ENCODE measurements at places on chromosomes 11 and 22.

GRCh38 chr22:25353516-25354445, 134.3 kb downstream of the CRYBB2 start:
- no peak for DNase-seq

DNA sequence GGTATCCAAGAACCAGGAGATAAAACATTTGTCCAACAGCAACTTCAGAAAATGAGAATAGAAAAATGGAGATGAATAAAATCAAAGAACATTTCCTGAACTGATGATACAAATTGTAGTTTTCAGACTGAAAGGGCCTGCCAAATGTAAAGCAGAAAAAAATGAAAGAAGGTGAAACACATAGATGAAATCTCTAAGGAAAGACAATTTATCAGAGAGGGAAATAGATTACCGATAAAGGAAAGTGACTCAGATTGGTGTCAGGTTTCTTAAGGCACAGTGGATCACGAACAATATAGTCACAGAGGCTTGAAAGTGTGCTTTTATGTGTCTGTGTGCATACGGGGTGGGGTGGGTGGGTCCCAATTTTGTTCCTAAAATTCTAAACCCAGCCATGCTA, 4.1 kb upstream of the STT3A start:
- no peak for DNase-seq

DNA sequence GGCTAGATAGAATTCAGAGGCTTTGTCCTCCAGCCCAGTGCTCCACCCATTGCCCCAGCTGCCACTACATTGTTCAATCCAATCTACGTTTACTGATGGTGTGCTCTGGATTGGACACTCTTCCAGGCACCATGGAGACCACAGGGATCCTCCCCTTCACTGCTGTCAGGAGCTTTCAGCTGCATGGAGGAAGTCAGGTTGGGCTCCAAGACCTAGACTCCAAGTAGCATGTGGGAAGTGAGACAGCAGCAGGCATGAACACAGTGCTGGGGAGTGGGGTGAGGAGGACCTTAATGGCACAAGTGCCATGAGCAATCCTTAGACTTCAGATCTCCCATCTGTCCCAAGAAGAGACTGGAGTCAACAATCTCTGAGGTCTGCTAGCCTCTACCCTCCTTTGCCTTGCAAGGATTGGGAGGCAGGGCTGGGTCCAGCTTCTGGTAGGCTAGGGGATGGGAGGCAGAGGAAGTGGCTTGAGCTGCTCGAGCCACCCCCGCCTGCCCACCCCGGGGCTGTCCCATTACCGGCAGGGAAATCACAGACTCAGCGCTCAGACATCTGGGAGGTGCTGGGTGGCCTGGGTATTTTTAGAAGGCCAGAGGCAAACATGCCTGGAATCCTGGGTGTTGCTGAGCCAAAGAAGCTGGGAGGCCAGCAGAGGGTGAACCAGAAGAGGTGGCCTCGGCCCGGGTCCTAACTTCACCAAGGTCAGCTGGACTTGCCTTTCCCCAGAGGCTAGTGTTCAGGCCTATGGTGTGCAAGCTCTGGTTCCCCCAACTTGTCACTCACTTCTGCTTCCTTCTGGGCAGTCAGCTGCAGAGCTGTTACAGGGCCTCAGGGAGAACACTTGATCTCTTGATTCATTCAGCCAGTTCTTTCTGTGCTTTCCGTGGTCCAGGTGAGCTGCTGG, 15.2 kb upstream of the FCHSD2 start:
- DNase-seq = no peak

GRCh38 chr11:130692220-130692619, 224.1 kb downstream of the SNX19 start:
- no peak for DNase-seq

- DNase-seq = no peak
These were observed 539.1 kb downstream of the FAM181B start for GRCh38 chr11:82194521-82194920.

- DNase-seq = no peak
These were observed 8.0 kb upstream of the FXYD2 start for GRCh38 chr11:117832511-117832910.

- no peak for DNase-seq
These were observed 13.8 kb downstream of the MMP20 start for GRCh38 chr11:102611291-102611690.

DNA sequence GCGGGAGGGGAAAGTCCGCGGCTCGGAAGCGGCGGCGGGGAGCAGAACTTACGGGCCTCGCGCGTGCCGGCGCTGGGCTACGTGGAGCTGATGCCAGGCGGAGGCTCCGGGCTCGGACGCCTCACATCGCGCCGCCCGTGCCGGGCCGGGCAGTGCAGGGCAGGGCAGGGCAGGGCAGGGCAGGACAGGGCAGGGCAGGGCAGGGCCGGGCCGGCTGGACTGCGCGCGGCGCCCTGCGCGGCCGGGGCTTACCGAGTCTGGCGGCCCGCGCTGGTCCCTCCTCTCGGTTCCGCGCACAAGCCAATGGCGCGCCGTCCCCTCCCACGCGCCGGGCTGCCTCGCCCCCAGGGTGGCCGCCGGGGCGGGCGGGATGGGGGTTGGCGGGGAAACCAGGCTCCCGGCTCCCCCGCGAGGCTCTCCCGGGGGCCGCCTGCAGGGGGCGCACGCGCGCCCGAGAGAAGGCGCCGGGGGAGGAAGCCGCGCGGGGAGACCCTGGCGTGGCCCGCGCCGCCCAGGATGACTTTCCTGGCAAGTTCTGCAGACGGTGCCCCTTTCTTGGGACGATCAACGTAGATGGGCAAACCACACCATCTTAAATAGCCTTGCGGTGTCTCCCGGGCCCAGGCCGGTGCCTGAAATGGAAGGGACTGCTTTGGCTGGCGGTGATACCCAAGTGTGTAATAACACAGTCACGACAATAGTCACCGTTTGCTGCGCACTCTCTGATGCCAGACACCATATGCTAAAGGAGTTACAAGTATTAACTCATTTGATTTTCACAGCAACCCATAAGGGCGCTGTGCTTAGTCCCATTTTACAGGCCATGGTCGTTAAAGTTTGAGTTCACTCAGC, at the start of gene TP53I11:
Gene TP53I11 (minus strand): TSS at position 259 of the 852 bp plus-strand sequence. CDS start 12,548 bp downstream, outside the sequence.
- DNase-seq = peak; percentile 80

DNA sequence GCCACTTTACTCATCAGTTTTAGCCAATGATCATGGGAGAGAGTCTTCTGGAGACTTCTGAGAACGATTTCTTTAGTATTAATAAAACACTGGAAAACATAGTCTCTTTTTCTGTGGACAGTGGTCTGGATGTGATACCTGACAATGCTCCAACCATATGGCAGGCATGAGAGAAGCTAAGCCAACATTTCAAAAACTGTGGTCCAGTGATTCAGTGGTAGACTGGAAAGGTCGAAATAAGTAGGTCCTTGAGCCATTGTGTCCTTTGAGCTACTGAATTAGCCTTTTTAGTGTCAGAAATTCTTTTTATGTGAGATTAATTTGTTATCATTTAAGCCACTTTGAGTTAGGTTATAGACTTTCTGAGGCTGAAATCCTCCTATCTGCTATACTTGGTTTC, 197.7 kb upstream of the CTSC start:
- no peak for DNase-seq

DNA sequence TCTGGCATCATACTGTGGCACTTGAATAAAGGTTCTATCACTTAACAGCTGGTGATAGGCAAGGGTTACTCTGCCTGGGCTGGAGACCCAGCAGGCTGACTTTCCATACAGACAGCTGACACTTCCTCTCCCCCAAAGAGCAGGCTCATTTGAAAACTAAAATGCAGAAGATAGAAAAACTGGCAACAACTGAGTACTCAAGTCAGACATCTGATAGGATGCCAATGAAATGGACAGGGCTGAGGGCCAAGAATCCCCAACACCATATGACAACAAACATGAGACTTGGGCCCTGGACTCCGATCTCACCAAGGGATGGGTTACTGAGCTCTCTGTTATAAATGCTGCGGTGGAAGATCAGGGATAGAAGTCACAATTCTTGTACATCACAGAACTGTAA, 237.2 kb downstream of the LRRC4C start:
- DNase-seq = no peak

GRCh38 chr11:76860539-76861475, at the start of gene ACER3:
Gene ACER3, plus strand, starts transcription at chr11:76860918. Its CDS starts 59 bp downstream, at chr11:76860977.
- DNase-seq = peak; percentile 58

DNA sequence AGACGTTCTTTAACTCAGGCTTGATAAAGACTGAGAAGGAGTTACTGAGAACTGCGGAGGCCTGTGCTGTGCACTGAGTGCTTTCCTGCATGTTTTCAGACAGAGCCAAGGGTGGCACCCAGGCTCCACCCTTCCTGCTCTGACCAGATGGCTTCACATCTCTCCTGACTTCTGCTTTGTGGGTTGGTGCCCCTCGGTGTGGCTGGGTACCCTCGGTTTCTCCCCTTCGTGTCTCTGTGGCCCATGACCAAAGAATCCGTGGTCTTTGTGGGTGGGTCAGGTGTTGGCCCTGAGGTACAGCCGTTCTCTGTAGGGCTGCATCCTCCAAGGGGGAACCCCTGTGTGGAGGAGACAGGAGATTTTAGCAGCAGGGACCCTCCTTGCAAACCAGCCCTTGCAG, 34.3 kb downstream of the GRIK4 start:
- DNase-seq = no peak

DNA sequence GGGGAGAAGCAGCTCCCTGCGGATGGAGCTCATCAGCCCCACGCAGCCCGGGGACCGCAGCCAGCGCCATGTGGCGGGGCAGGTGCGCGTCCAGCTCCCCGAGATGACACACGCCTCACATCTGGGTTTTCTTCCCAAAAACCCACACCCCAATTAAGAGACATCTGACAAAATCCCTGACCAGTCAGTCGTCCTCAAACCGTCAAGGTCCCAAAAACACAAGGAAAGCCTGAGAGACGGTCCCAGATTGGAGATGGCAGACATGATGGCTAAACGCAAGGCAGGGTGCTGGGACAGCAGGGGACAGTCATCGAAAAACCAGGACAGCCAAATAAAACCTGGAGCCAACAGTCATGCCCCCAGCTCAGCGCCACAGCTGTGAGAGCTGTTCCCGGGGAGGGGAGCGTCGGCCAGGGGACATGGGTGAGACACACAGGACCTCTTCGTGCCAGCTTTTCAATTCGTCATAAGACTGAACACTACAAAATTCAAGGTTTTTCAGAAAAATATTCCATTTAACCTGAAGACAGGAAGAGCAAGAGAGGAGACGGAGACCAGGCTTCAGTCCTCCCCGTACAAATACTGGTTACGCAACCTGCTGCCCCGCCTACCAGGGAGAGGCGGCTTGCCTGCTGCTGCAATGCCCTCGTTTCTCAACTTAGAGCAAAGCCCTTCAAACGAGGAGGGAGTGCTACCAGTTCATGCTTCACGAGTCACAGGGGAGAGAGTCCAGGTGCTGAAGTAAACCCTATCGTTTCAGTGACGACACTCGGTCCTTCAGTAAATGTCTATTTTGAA, 10.5 kb downstream of the TOLLIP start:
- no peak for DNase-seq

GRCh38 chr11:45216901-45217300, 69.2 kb downstream of the SYT13 start:
- DNase-seq = no peak

- peak; percentile 91 for DNase-seq
These were observed 66.3 kb upstream of the PRDM11 start for GRCh38 chr11:45079943-45080719.

GRCh38 chr11:80868831-80869230, 1428.0 kb upstream of the TENM4 start:
- DNase-seq = peak; percentile 53

- DNase-seq = no peak
These were observed 14.9 kb downstream of the USP47 start for GRCh38 chr11:11856638-11857037.

- no peak for DNase-seq
These were observed 55.5 kb downstream of the CSNK2A3 start for GRCh38 chr11:11297578-11297977.

- no peak for DNase-seq
These were observed 1268.8 kb upstream of the CNTN5 start for GRCh38 chr11:97751952-97752351.

- no peak for DNase-seq
These were observed 144.5 kb downstream of the UVRAG start for GRCh38 chr11:75959540-75959939.

GRCh38 chr11:30488304-30488998, 97.7 kb downstream of the MPPED2 start:
- DNase-seq = peak; percentile 5

DNA sequence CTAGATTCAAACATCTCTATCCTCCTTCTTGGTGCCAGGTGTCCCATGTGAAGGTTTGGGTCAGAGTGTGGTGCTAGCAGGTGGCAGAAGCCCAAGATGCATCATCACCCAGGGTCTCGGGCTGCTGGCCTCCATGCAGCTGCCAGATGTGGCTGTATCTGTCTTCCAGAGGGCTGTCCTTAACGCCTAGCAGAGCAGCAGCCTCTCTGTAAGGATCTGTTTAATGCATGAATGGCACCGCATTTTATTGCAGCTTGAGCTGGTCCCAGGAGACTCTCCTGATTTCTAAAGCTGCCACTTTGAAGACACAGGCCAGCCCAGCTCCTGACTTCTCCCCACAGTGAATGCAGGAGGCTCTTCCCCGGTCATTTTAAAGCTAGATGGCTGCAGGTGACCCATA, 26.3 kb downstream of the SLC1A2 start:
- DNase-seq = peak; percentile 86

- DNase-seq = no peak
These were observed 56.7 kb upstream of the LINC01488 start for GRCh38 chr11:69424748-69425147.

DNA sequence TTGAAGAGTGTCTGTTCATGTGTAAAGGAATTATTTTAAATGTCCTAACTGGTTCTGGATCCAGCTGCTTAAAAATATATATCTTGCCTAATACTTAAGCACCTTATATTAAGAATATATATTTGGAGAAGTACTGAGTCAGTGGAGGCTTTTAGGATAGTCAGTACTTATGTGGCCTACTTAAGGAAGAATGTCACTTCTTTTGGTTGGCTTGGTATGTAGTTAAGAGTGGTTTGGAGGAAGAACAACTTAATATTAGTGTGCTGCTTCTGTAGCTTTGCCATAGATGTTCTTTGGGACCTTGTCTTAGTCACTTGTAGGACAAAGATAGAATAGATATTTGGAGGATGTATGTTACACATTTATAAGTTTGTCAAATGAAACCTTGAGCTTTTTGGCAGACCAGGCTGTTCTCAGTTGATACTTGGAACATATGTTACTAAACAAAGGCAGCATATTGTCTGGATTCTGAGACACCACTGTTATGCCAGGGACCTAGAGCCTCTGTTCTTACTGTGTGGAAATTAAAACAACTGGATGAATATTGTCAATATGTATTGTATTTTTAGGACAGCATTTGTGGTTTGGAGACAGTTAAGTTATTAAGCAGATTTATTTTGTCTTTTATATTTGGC, 4.9 kb downstream of the HIPK3 start:
- DNase-seq = peak; percentile 50

Measured in NCI-H524 (cell line).